ENCODE measurements at places on chromosomes 5 and 9. TPM values are rescaled to one million over a fixed set of nuclear protein-coding genes. Genes with fewer than 3 reads are reported as not detected.

The CDH6 gene
- total RNA-seq, result 1.1 TPM

The HMGXB3 gene
- total RNA-seq, result 34.0 TPM

The PALM2AKAP2 gene
- total RNA-seq, result 0.98 TPM

The NEURL1B gene
- 90.8 TPM for total RNA-seq

The ZNF454 gene
- total RNA-seq, result 0.70 TPM

The PCDHGB2 gene
- 1.7 TPM for total RNA-seq

The OLFM1 gene
- total RNA-seq, result 7.8 TPM

The SLCO4C1 gene
- 2.7 TPM for total RNA-seq

The NEUROG1 gene
- total RNA-seq, result not detected

The GLDC gene
- 0.70 TPM for total RNA-seq

The SLCO6A1 gene
- total RNA-seq, result not detected

The BTNL3 gene
- 20.5 TPM for total RNA-seq

The ELL2 gene
- 36.7 TPM for total RNA-seq

The GFI1B gene
- 1.3 TPM for total RNA-seq

The UNC13B gene
- 69.4 TPM for total RNA-seq

The ARPC5L gene
- total RNA-seq, result 51.6 TPM

The PHF24 gene
- 0.22 TPM for total RNA-seq

The NR2F1 gene
- total RNA-seq, result 4.9 TPM

The POC5 gene
- total RNA-seq, result 4.4 TPM

The NCS1 gene
- total RNA-seq, result 23.7 TPM

The MYOT gene
- total RNA-seq, result 2.9 TPM

The PDE6A gene
- 4.7 TPM for total RNA-seq
